Foreskin melanocyte (primary cell): ENCODE measurements at places on chromosomes 2 and 18.

- no peak for DNase-seq
These were observed 2.1 kb downstream of the AAK1 start for GRCh38 chr2:69641471-69641870.

GRCh38 chr2:226660526-226660925 is 139.1 kb downstream of the IRS1 start:
- no peak for DNase-seq

DNA sequence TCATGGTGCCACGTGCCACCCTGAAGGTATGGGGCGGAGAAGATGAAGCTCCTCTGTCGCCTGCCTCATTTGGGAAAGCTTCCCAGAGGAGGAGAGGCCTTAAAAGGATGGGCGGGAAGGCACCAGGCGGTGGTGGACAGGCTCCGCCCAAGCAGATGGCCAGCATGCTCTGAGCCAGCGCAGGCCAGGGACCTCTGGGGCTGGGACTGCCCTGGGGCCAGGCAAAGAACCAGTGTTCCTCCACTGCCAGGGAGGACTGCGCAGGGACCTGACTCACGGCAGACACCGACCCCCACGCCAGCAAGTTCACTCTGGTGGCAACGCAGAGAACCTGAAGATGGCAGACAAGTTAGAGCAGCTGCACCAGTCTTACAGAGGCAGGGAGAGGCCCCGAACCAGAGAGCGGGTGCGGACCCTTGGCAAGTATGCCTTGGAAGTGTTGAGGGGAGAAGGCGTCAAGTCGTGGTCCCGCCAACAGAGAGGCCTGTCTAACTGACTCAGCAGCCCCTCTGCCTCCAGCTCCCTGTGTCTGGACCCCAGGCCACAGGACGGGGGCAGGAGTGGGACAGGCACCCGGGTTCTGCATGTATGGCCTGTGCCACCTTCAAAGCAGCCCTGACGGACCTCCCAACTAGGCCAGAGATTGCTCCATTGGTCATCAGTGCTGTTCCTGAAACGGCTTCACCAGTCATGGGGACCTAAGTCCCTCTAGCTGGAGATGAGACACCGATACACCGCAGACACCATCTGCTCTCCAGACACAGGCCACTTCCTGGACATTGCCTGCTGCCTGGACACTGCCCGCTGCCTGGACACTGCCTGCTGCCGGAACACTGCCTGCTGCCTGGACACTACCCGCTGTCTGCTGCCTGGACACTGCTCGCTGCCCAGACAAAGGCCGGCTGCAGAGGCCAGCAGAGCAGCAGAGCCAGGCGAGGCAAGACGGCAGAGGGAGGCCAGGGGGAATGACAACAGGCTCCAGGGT is 124.7 kb downstream of the HDAC4 start:
- peak; percentile 65 for DNase-seq

- DNase-seq: no peak
These were observed 113.9 kb downstream of the MAP4K4 start for GRCh38 chr2:101811226-101812015.

DNA sequence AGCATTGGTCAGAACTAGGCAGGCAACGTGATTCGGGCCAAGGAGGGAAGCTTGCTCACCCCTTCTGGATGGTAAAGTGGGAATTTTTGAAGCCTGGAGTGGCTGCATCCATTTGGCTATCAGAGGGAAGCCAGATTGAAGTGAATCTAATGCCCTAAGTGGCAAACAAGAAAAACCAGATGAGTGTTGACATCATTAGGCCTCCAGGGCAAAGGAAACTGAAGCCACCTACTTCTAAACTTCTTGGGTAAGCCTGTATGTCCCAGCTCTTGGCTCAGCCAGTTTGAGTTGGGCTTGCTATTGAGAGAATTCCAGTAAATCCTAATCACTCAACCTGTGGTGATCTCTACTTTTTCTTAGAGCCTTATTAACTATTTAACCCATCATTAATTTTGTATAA is 20.9 kb downstream of the SOX11 start:
- DNase-seq: no peak

GRCh38 chr18:62450175-62450545 is 72.7 kb upstream of the ZCCHC2 start:
- DNase-seq: no peak

DNA sequence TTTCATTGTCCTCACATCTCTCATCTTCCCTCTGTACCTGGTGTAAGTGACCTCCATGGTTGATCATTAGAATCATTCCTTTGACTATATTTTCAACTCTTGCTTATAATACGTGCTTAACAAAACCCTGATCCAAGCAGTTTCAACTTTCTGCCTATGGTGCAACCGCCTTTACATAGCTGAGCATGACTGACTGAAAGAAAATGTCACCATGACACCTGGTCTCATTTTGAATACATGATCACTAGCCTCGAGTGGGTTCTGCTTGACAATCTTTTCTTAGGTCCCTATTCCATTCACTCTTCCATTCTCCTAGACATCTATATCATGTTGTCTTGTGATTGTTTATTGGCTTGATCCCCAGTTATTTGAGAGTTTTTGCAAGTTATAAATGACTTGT is 78.9 kb upstream of the STAM2 start:
- no peak for DNase-seq

- DNase-seq: no peak
These were observed 14.9 kb downstream of the ATOH8 start for GRCh38 chr2:85768713-85769112.

GRCh38 chr2:235556901-235557300 is 63.1 kb downstream of the AGAP1 start:
- no peak for DNase-seq

GRCh38 chr2:119249855-119250717 is 26.5 kb downstream of the STEAP3 start:
- no peak for DNase-seq

DNA sequence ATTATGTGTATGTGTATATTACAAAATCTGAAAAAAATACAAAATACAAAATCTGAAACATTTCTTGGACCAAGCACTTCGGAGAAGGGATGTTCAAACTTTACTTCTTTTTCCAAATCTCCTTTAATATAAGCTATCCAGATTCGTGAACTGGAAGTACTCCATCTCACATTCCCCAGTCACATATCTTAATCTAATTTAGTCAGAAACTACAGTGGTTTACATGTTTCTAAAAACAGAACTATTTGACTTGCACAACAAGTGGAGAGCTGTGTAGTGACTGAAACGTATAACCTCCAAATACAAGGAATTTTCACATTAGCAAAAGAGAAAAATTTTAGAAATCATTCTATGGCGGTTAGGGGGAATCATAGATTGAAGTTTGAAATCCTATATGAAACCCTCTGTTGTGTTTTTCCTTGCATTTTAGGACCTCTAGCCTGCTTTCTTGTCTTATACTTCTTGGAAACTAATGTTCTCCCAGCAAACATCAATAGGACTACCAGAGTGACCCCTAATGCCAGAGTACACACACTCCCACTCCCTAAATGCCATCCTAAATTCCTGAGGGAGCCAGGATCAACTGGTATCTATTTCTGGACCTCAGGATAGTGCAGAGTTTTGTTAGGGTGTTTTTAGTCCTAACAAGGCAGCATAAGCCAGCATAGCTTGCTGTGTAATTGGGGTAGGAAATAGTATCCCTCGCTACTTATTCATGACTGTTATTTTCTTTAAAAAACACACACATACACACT is 30.2 kb upstream of the ROCK1 start:
- no peak for DNase-seq

GRCh38 chr2:7880566-7880965 is 801.3 kb upstream of the ID2 start:
- DNase-seq: no peak

- DNase-seq: no peak
These were observed 407.1 kb upstream of the SOX11 start for GRCh38 chr2:5285061-5285460.

GRCh38 chr2:240796543-240797499 is 23.2 kb downstream of the KIF1A start:
- DNase-seq: no peak

DNA sequence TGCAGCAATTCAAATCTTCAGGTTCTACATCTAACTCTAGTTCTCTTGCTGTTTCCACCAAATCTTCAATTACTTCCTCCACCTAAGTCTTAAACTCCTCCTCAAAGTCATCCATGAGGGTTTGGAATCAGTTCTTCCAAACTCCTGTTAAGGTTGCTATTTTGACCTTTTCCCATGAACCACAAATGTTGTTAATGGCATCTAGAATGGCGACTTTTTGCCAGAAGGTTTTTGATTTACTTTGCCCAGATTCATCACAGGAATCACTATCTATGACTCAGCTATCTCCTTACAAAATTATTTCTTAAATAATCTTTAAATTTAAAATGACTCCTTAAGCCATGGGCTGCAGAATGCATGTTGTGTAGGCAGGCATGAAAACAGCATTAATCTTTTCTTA is 368.9 kb upstream of the TNP1 start:
- no peak for DNase-seq

DNA sequence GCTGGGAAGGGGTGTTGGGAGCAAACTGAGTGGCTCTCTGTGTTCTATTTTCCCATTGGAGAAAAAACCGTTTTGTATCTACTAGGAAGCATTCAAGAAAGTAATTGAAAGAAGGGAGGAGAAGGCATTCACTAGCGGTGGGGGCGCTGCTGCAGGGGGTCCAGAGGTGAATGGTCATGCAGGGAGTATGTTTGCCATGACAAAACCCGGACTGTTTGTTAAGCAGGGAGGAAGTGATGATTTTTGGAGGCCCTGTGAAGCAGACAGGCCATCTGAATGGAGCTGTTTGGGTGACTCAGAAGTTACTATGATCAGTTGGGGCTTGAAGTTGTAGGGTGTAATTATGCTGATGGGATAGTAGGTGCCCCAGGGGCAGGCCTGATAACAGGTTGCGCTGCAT is 7.0 kb downstream of the TAF4B start:
- no peak for DNase-seq

- no peak for DNase-seq
These were observed 16.4 kb downstream of the STAT1 start for GRCh38 chr2:190997526-190998113.

DNA sequence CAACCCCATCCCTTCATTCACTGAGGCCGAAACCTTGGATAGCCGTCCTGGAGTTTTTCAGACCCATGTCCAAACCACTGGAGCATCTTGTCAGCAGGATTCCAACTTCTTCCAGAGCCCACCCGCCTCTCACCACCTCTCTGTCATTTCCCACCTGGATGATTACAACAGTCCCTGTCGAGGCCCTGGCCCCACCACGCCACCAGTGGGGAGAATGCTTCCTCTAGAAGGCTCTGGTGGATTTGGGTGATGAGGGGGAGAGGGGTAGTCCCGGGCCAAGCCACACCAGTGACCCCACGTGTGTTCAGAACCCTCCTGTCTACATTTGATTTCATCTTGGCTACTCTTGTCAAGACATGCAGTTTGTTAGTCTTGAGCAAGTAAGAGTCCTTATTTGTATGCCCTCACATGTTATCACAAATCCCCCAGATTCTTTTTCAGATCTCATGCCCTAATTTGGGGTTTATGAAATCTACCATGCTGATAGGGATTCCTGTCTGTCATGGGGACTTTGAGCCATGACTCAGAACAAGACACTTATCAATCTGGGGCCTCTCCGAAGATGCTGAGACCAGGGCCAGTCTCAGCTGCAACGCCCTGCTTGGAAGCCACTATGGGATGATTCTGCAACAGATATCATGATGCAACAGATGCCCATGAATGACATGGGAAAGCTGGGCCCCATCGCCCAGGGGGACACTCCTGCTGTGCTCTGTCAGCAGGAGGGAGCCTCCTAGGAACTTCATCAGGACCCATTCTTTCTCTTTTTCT is 186.1 kb downstream of the ZFP36L2 start:
- no peak for DNase-seq

- DNase-seq: no peak
These were observed 1084.7 kb upstream of the LRRTM1 start for GRCh38 chr2:81389203-81389602.

DNA sequence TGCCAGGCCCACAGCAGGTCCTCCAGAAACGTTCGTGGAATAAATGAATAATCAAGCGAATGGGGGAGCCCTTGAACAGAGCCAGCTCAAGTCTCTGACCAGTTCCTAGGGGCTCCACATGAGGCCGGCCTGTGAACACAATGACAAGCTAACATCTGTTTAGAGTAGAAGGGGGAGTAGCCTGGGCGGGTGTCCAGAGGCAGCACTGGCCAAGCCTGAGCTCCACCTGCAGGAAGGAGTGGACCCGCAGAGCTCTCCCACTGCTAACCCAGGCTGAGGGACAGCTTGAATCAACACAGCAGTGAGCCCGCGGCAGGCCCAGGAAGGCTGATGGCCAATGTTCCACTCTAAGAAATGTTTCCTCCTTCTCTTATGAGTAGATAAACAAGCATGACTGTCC is 234.8 kb upstream of the RAB6C start:
- no peak for DNase-seq

- no peak for DNase-seq
These were observed 368.0 kb upstream of the MYT1L start for GRCh38 chr2:2699121-2699505.

DNA sequence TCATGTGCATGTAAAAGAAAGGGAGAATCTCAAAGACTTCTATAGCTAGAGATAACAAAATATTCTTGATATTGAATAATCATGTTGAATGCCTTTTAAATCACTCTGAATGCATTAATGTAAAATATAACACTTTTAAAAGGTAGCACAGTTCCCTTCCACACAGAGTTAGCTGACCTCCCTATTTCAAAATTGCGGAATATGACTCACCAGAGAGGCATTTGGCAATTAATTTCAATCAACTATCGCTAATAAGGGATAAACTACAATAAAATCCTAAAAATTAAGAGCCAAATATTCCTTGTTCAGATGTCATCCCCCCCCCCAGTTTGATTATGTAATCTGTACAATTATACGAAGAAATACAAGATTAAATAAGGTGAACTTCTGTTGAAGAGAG is 29.3 kb downstream of the ZC3H15 start:
- DNase-seq: no peak

GRCh38 chr2:10009811-10010781 is 33.3 kb upstream of the KLF11 start:
- no peak for DNase-seq

GRCh38 chr2:49686291-49686690 is 532.0 kb upstream of the FSHR start:
- DNase-seq: no peak

DNA sequence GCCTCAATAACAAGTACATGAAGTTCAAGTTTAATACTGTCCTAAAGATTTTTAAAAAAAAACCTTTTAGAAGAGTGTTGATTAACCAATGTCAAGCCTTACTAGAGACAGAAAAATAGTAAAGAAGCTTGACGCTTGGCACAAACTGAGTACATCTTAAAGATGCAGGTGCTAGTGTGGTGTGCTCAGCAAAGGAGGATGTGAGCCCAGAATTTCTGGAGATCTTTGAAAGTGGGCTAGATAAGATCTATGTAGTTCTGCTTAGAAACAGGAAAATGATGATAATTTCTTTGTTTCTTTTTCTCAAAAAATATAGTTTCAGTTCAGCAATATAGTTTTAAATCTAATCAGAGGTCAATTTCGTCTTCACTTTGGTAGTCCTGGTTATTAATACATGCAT is 118.3 kb upstream of the KLHL14 start:
- no peak for DNase-seq

GRCh38 chr2:203446780-203447179 is 88.3 kb downstream of the RAPH1 start:
- DNase-seq: no peak

GRCh38 chr18:35084494-35085449 is 43.6 kb downstream of the MAPRE2 start:
- no peak for DNase-seq
